ENCODE measurements at places on chromosomes 7 and 10.

GRCh38 chr10:16816830-16817124 is 447 bp downstream of the RSU1 start:
- DNase-seq, result no peak

GRCh38 chr7:91201442-91202113 is 62.7 kb upstream of the FZD1 start:
- no peak for DNase-seq

- no peak for DNase-seq
Observed at GRCh38 chr10:101305320-101306241, 48.4 kb upstream of the BTRC start.

DNA sequence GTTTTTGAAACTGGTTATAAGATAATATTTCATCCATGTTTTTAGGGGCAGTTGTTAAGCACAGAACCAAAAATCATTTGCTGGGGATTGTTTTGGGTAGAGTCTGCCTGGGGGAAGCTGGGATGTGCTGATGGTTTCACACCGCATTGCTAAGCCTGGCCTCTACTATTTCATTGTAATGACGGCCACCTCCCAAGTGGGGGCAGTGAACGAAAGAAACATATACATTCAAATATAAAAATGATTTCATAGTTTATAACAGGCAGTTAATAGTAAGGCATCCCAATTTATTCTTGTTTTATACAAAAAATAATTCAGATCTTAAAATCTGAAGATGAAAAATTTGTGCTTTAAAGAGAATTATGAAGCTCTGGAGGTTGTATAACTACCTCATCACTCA is 750.8 kb downstream of the REEP3 start:
- no peak for DNase-seq

Data from stimulated activated CD8-positive, alpha-beta memory T cell treated with anti-CD3 and anti-CD28 coated beads, Interleukin-2, amount 100 ng/mL, for 1 hour (primary cell).